ENCODE measurements at places on chromosomes 4 and X. TPM values are rescaled to one million over a fixed set of nuclear protein-coding genes. Genes with fewer than 3 reads are reported as not detected.

- H3K4me3 ChIP-seq, result no peak overlapping the region
- no peak for DNase-seq
- peaks cover 21% of the 10 kb centered on the region for H3K27me3 ChIP-seq
- no peaks in the 10 kb centered on the region for H3K36me3 ChIP-seq
- no peak overlapping the region for H3K27ac ChIP-seq
Measured at GRCh38 chrX:153649915-153650782, 3.1 kb downstream of the DUSP9 start.

MAGEA4 gene
- not detected for total RNA-seq

DNA sequence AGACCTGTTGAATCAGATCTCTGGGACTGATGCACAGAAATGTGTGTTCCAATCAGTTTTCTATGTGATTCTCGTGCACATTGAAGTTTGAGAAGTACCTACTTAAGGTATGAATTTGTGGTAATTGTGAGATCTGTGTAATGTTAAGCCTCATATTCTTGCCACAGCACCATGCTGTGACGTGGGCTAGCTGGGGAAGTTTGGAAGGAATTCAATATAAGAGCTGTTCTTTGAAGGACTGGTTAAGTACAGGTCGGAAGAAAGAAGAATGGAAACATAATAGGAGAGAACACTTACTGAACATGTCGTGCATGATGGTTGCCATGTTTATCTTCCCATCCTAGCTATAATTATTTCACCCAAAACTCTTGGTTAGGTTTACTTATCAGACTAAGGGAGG, 79.7 kb upstream of the CXXC4 start:
- H3K27me3 ChIP-seq, result peaks cover 4% of the 10 kb centered on the region
- no peak for DNase-seq
- no peaks in the 10 kb centered on the region for H3K4me1 ChIP-seq
- H3K27ac ChIP-seq, result no peak overlapping the region
- no peaks in the 10 kb centered on the region for H3K36me3 ChIP-seq

MAP7D2 gene
- 0.90 TPM for total RNA-seq

- H3K36me3 ChIP-seq, result no peaks in the 10 kb centered on the region
- DNase-seq, result no peak
- no peaks in the 10 kb centered on the region for H3K4me1 ChIP-seq
Measured at GRCh38 chr4:24896056-24896455, 16.8 kb downstream of the CCDC149 start.

DNA sequence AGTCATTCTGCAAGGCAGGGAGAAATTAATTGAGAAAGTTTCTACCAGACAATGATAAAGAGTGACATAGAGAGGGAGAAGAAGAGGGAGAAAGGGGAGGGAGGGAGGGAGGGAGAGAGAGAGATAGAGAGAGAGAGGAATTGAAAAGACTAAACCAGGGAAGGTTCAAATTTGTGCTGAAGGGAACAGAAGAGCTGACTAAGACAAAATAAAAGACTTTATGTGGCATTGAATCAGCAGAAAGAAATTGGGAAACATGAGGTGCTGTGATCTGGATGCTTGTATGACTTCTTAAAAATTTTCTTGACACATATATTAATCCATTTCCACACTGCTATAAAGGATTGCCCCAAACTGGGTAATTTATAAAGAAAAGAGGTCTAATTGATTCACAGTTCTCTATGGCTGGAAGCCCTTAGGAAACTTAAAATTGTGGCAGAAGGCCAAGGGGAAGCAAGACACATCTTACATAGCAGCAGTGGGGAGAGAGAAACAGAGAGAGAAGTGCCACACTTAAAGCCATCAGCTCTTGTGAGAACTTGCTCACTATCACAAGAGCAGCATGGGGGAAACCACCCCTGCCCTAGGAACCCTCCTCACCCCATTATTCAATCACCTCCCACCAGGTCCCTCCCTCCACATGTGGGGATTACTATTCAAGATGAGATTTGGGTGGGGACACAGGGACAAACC, 13.5 kb upstream of the CXCL6 start:
- H3K27ac ChIP-seq, result no peak overlapping the region
- no peak overlapping the region for H3K4me3 ChIP-seq
- no peaks in the 10 kb centered on the region for H3K4me1 ChIP-seq
- H3K36me3 ChIP-seq, result no peaks in the 10 kb centered on the region
- H3K27me3 ChIP-seq, result no peaks in the 10 kb centered on the region

PPBP gene
- not detected for total RNA-seq

HPGDS gene
- not detected for total RNA-seq

GRCh38 chrX:22481436-22481835, 208.7 kb downstream of the CBLL2 start:
- no peak overlapping the region for H3K27ac ChIP-seq
- no peaks in the 10 kb centered on the region for H3K4me1 ChIP-seq
- H3K27me3 ChIP-seq, result no peaks in the 10 kb centered on the region
- H3K4me3 ChIP-seq, result no peak overlapping the region

RAB28 gene
- total RNA-seq, result 13.6 TPM

DNA sequence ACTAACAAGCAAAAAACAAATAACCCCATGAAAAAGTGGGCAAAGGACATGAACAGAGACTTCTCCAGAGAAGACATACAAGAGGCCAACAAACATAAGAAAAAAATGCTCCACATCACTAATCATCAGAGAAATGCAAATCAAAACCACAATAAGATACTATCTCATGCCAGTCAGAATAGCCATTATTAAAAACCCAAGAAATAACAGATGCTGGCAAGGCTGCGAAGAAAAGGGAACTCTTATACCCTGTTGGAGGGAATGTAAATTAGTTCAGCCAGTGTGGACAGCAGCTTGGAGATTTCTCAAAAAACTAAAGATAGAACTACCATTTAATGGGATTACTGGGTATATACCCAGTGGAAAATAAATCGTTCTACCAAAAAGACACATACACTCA, 79.6 kb downstream of the MAPK10 start:
- no peak overlapping the region for H3K4me3 ChIP-seq
- DNase-seq, result no peak
- no peaks in the 10 kb centered on the region for H3K27me3 ChIP-seq
- H3K27ac ChIP-seq, result no peak overlapping the region
- H3K36me3 ChIP-seq, result no peaks in the 10 kb centered on the region

- no peak overlapping the region for H3K4me3 ChIP-seq
- H3K4me1 ChIP-seq, result no peaks in the 10 kb centered on the region
- no peak for DNase-seq
- H3K36me3 ChIP-seq, result no peaks in the 10 kb centered on the region
- H3K27ac ChIP-seq, result no peak overlapping the region
Measured at GRCh38 chr4:9924750-9925149, 96.5 kb downstream of the SLC2A9 start.

- H3K27ac ChIP-seq, result no peak overlapping the region
- no peak for DNase-seq
- H3K36me3 ChIP-seq, result no peaks in the 10 kb centered on the region
- no peaks in the 10 kb centered on the region for H3K4me1 ChIP-seq
Measured at GRCh38 chr4:34964613-34965012, 1279.7 kb downstream of the ARAP2 start.

SULT1B1 gene
- 0.64 TPM for total RNA-seq

DNA sequence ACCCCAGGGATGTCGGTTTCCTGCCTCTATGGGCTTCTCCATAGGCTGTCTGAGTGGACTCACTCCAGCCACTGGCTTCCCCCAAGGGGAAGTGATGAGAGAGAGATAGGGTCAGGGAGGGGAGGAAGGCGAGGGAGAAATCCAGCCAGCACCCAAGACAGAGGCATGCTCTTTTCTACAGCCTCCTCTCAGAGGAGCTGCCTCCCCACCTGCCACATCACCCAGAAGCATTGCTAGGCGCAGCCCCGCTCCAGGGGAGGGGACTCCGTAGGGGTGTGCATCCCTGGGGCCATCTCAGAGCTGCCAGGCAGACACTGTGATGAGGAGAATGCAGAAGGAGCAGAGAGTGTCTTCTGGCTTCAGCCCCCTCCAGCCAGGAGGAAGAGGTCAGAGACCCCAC, 109.5 kb upstream of the NKX1-1 start:
- H3K27ac ChIP-seq, result no peak overlapping the region
- DNase-seq, result no peak
- H3K27me3 ChIP-seq, result peaks cover 13% of the 10 kb centered on the region
- no peaks in the 10 kb centered on the region for H3K36me3 ChIP-seq
- no peak overlapping the region for H3K4me3 ChIP-seq
- H3K4me1 ChIP-seq, result no peaks in the 10 kb centered on the region

GRCh38 chr4:167645358-167645757, 411.1 kb upstream of the SPOCK3 start:
- no peak overlapping the region for H3K27ac ChIP-seq
- no peaks in the 10 kb centered on the region for H3K36me3 ChIP-seq
- H3K4me1 ChIP-seq, result no peaks in the 10 kb centered on the region
- no peak overlapping the region for H3K4me3 ChIP-seq

- no peak overlapping the region for H3K4me3 ChIP-seq
- H3K36me3 ChIP-seq, result no peaks in the 10 kb centered on the region
- no peaks in the 10 kb centered on the region for H3K27me3 ChIP-seq
- DNase-seq, result no peak
- H3K27ac ChIP-seq, result no peak overlapping the region
Measured at GRCh38 chr4:141080668-141081067, 52.6 kb downstream of the RNF150 start.
